Activated gamma-delta T cell treated with Interleukin-2 at 50 U/mL for 16 hours (primary cell): ENCODE measurements at places on chromosomes 12 and 14.

DNA sequence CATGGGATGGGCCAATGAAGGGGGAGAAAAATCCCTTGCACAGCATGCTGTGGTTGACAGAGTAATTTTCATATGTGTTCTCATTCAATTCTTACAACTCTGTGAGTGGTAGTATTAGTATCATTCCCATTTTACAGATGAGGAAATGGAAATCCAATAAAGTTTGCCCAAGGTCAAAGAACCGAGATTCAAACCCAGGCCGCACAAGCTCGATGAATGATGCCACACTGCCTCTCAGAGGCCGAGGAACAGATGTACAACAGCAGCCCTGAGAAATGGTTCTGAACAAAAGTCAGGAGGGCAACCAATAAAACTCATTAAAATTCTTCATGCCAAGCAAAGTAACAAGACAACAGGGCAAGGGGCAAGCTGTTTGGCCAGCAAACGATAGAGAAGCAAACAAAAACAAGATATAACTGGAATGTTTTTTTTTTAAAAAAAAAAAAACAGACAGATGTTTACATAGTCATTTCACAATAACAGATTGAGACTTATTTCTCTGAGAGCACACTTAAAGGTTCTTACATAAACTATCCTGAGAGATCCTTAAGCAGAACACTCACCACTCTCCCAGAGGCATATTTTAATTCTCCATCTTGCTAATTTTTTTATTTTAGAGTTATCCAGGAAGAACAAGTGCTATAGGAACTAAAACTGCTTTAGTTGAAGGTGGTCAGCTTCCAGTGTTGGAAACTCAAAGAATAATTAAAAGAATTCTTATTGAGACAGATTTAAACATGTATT lies 85.8 kb downstream of the EXOC5 start:
- DNase-seq: no peak

GRCh38 chr12:20527417-20528163 lies 159.3 kb downstream of the PDE3A start:
- no peak for DNase-seq

- DNase-seq: no peak
Measured at GRCh38 chr14:20341646-20342045, 1.8 kb upstream of the PARP2 start.

DNA sequence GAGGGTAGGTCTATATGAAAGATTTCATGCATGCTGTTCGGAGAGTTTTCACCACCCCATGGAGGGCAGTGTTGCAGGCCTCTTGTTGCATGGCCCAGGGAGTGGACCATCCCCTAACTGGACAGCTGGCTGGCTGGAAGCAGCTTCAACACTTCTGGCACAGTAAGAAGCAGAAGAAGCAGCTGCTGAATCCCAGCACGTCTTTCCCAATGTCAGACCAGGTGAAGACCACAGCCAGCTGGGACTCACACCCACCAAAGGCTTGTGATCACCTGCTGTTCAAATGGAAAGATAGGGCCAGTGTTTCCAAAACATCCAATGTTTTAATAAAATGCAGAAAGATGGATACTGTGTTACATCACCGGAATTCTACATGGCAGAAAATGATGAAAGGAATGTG lies 1423.6 kb downstream of the AACS start:
- no peak for DNase-seq

DNA sequence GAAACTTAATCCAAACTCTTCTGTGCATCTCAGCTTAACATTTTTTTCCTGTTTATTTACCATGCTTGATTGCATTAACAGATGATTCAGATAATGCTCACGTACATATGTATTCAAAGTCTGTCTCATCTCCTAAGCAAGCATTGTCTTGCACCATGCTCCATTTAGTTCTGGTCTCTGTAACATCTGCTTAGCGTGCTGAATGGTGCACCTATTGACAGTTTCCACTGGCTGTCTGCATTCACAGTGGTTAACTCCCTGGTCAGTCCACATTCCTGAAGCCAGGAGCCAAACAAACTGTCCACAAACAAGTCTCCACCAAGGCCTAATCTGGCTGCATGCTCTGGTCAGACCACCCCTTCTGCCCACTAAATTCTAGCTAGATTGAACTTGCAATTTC lies 83.9 kb downstream of the KNTC1 start:
- DNase-seq: no peak

GRCh38 chr14:66610154-66610563 lies 102.2 kb downstream of the GPHN start:
- no peak for DNase-seq

- no peak for DNase-seq
Measured at GRCh38 chr14:68369281-68370056, 423.4 kb downstream of the ZFP36L1 start.

DNA sequence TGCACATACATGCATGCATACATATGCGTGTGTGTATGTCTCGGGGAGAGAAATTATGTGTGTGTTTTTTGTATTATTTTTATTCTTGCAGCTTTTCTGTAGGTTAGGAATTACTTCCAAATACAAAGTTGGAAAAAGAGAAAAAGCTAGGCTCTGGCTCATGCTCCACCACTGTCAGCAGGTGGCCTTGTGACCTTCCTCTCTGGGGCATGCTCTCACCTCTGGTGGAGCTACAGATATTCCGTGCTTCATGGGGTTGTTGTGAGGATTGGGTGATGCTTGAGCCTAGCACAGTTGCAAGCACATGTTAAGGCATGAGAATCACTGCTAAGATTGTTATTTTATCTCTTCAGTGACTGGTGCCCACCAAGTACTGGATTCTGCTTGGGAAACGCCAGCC lies 6.7 kb upstream of the SERPINA6 start:
- DNase-seq: no peak

GRCh38 chr12:114686426-114686772 lies 2.4 kb upstream of the TBX3 start:
- no peak for DNase-seq

DNA sequence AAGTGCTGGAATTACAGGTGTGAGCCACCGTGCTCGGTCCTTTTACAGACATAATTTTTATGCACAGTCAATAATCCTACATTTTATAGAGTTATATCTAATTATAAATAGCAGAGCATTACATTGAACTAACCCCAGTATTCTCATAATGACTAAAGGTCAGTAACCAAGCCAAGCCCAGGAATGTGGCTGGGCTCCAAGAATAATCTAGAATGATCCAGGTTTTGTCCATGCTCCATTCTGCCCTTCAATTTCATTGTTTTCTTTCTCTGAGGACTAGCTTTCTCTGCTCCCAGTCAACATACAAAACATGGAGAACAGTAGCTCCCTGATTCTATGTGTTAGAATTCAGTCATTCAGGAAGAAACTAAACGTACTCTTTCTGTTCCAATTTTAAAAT lies 92.1 kb upstream of the KRR1 start:
- DNase-seq: no peak
